ENCODE measurements at places on chromosomes 6 and 20.

GRCh38 chr20:1862663-1863053 lies 32.5 kb upstream of the SIRPA start:
- no peak for DNase-seq

DNA sequence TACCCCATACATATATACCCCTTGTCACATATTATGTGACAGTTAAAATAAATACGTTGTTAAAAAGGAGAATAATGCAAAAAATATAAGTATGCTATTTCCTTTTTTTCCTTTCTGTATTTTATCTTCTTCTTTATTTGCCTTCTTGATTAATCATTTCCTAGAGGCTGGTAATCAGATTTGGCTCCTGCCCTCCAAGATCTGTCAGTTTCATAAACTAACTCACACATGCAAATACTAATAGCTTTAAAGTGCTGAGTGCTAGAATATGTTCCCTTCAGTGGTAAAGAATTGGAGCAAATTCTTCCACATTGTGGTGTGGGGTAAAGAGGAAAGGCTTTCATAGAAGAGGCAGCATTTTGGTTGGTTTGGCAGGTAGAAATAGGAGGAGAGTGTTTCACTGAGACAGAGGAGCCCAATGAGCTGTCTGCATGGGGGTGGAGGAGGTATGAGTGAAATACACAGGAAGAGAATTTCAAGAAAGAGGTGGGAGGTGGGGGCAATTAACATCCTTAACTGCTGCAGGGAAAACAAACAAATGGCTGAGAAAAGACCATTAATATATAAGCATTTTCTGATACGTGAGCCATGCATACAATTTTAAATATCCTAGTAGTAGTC lies 523.9 kb downstream of the BMP2 start:
- no peak for DNase-seq

DNA sequence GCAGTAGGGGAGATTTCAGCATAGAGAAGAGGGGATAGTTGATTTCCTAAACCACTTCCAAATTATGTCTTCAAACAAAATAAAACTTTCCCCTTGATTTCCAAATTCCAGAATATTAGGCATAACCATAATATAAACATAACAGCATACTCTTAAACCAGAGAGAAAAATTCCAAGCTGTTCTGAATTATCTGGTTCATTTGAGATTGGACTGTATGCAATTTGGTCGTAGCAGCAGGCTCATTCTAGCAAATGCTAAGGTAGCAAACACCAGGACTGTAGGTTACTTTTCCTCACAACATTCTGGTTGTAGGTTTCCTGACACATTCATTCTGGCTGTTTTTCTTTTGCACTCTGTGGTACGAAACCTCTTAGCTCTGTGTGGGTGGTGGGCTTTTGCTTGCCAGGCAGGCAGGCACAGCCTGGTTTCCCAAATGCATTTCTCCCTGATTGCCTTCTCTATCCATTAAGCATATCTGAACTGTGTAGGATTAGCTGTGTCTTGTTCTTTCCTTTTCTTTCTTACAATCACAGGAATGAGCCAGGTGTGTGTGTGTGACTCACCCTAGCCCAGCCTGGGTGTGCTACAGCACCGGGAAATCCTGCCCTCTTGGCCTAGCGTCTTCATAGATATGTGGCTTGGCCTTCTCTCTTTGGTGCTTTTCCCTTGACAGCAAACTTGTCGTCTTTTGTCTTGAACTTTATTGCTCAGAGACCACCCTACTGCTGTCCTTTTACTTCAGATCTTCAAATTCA lies 77.1 kb downstream of the JARID2 start:
- no peak for DNase-seq

DNA sequence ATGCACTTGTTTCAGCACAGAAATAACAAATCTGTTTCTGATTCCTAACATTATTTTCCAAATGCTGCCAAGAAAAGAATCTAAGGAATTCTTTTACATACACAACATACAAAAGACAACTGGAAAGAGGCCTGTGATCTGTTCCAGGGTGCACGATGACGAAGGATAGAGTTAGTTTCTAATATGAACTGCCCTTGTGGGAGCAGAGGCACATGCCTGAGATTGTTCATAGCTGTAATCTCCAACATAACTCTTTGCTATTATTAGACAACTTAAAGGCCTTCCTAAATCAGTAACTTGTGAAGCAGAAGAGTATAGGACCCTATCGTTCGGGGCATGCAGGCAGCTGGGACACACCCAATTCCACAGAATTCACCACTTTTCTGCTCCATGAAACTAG lies 41.2 kb upstream of the NHSL1 start:
- no peak for DNase-seq

DNA sequence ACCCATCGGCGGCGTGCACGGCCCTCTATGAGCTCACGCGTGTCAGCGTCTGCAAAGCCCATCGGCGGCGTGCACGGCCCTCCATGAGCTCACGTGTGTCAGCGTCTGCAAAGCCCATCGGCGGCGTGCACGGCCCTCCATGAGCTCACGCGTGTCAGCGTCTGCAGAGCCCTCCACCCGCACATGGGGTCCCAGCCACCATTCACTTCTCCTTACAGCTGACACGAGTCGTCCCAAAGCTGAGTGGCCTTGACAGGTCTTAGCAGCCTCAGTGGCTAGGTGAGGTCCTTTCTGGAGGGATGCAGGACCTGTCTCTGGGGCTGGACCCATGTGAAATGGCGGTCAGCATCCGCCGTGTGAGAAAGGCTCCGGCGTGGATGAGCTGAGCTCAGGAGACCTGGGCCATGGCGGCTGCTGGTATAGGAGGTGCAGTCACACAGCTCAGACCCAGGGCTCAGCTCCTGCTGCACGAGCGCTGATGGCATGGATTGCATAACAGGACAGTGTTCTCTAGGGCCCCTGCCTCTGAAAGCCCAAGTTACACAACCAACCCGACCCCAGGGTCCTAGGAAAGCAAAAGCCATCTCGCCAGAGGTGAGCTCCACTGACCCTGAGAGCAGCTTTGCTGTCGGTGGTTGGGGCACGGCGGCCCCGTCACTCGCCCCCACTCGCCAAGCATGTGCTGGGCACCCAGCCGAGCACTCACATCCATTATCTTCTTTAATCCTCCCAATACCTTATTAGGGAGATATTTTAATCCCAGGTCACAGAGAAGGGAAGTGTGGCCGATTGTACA lies 38.9 kb downstream of the DLL1 start:
- DNase-seq = no peak

GRCh38 chr6:144811140-144811539 lies 526.0 kb downstream of the UTRN start:
- no peak for DNase-seq

DNA sequence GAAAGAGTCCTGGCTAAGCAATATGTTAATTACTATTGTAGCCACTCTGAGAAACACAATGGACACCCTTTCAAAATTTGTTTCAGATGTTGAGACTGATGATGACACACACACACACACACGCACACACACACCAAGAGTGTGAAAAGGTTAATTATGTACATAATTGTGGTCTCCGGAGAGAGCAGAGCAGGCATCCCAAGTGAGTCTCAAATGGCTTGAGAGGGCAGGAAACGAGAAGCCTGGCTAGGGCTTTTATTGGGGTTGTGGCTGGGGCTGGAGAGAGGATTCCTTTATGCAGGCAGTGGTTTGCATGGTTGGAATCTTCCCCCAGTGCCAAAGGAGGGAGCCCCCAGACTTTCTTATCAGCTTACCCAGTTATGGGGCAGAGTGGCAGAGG lies 38.2 kb upstream of the NKX2-4 start:
- DNase-seq = no peak

DNA sequence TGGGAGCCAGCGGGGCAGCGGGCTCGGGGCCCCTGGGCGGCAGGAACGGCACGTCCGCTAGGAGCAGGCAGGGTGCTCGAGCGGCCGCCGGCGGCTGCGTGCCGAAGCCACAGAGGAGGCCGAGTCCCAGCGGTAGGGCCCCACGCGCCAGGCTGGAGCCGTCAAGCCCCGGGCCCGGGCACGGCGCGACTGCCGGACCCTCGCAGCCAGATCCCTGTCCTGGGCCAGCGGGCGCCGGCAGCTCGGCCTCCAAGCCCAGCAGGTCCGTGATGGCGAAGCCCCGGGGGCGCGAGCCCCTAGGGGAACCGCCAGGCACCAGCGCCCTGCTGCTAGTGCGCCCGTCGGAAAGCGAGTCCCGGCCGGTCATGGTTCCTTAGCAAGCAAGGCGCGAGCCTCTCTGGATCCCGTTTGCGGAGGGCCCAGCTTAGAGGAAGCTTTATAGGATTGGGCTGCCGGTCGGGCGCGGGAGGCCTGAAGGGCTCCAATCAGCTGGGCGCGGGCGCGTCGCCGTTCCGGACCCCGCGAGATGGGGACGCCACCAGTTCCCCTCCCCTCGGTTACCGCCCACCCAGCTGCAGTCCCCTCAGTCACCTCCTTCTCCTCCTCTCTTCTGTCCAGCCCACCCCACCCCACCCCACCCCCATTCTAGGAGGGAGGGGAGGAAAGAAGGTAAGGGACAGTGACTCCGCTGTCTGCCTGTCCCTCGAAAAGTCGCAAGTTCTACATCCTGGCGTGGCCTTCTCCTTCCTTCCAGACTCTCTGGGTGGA lies at the start of gene VSX1:
Gene VSX1, minus strand, starts transcription at position 412 of the 768 bp plus-strand sequence. Its CDS starts 45 bp downstream, at position 367.
- DNase-seq = peak; percentile 25

- no peak for DNase-seq
These were observed 110.4 kb downstream of the ADGB start for GRCh38 chr6:146709036-146709622.

DNA sequence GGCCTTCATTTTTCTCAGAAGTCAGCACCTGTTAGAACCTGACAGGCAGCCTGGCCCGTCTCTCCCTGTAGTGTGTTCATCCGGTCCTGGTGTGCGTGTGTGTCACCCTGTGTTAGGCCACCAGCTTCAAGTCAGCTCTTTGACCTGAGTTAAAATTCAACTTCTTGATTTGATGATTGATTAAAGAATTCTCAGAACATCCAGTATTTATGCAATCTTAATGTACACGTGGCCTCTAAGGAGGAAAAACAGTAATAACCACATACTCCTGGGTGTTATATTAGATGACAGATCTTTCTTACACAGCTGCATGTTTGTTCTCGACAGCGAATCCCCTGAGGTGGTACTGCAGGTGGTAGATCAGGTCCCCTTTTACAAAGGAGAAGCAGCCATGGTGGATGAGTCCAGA lies 19.1 kb upstream of the TMEM217 start:
- DNase-seq = no peak

- DNase-seq = no peak
These were observed 15.2 kb downstream of the TMEM200A start for GRCh38 chr6:130381012-130381411.

DNA sequence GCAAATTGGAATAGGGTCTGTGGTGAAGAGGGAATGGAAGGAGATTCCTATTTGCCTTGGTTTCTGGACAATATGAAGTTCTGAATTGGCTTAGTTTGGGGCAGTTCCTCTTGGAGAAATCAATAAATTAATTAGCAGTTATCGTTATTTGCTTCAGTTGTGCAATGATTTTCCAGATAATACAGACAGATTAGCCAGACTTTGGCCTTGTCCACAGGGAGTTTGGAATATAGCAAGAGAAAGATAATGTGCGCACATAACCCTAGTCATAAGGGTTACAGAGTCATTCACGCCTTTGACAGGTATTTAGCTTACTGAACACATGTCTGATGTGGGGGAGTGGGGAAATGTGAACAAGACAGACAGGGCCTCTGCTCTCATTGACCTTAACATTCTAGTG lies 1.3 kb downstream of the ATRN start:
- DNase-seq = no peak

DNA sequence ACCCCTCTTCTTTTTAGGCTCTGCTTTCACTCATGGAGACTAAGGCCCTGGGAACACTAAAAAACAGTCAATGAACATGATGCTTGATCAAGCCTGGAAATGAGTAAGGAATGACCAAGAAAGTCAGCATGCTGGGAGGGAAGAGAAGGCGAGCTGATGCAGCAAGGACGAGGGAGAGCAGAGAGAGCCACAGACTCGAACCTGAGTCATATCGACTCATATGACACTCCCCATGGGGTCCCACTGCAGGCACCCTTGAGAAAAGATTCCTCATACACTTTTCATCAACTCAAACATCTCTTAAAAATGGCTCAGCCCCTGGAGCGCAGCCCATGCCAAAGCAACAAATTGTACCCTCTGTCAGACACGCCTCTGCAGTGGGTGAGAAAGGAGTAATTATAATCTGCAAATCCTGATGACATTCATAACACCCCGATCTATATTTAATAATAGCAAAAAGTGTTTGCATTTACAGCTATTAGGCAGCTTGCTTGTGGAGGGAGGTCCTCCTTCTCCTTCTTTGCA lies 127.2 kb downstream of the F13A1 start:
- DNase-seq = no peak

DNA sequence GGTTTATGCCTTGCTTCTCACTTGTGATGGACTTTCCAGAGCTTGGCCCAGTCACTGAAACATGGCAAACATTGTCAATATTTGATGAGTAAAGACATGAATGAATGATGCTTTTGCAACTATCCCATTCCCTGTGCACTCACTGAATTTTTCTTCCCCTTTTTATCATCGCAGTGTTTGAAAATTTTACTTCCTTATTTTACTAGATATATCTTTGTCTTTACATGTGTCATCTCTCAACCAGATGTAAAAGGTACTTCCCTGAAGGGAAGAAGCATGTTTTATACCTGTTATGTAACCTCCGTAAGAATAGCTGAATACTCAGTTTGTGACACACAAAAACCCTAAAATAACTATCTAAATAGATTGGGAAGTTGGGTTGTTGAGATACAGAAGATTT lies 544.7 kb upstream of the FLRT3 start:
- DNase-seq = no peak

DNA sequence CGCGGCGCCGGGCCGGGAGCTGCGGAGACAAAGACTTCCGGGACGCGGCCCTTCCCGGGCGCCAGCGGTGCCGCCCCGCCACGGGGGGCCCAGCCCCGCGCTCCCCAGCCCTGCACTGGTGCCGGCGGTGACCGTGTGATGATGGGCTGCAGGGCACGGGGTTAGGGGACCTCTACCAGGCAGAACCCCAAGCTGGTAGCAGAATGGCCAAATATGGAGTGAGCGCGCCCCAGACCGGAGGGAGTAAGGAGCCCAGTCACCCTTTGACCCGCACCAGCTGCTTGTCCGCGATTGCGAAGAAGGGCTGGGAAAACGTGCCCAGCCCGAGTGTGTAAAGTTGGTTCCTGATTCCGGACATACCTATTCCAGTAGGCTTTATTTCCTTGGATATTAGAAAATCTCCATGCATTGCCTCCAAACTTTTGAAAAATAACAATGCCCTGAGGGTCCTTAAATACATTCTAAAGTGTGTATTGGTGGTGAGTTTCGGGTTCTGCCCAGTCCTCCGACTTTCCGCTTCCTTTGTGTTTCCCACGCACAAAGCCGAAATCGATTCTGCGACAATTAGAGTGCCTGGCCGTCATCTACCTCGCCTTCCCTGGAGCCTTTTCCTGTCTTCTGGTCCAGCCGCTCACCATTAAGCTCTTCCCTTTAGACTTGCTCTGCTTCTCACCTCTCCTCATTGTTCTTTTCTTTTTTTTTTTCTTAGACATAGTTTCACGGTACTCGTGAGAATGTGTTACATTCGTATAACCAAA lies 1.1 kb downstream of the ABRACL start:
- peak; percentile 62 for DNase-seq

DNA sequence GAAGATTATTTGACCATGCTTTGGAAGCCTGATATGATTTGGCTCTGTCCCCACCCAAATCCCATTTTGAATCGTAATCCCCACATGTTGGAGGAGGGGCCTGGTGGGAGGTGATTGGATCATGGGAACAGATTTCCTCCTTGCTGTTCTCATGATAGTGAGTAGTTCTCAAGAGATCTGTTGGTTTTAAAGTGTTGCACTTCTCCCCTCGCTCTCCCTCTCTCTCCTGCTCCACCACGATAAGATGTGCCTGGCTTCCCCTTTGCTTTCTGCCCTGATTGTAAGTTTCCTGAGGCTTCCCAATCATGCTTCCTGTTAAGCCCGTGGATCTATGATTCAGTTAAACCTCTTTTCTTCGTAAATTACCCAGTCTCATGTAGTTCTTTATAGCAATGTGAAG lies 21.7 kb upstream of the FAM217A start:
- DNase-seq = no peak

GRCh38 chr6:149458806-149459205 lies 26.0 kb downstream of the ZC3H12D start:
- DNase-seq = no peak

Data from ELF-1 (cell line).